ENCODE measurements at places on chromosomes 16 and 17.

GRCh38 chr17:16953347-16953746 is 18.6 kb downstream of the TNFRSF13B start:
- DNase-seq, result no peak

DNA sequence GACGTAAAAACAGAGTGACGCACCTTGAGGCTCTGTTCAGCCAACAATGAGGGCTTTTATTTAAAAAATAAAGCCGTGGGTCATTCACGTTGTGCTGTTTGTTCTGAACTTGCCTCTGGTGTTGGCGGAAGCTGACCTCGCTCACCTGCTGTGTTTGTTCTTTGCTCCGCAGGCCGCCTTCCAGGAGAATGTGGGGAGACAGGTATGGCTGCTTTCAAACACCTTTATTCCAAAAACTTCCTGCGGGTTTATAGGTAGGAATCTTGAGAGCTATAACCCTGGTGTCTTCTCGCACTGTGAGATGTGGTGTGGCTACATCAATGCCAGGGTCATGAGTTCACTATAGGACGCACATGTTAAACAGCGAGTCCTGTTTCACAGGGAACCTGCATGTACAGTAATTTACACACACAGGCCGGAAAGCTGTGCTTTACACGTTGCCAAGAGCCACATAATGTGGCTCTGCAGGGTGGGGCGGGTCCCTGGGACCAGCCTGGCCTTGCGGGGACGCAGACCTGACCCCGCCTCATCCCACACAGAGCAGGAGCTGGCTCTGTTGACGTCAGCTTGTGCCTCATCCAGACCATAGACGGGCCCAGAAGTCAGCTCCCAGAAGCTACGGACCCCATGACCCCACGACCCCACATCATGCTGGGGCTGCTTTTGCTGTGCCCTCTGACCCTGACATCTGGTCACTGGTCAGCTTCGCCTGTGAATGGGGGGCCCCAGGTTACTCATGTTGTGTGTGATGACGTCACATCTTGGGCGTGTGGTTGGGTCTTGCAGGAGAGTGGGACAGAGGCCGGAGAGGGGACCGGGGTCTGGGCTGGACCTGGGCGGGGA is 49.9 kb upstream of the ZNF750 start:
- DNase-seq, result no peak

DNA sequence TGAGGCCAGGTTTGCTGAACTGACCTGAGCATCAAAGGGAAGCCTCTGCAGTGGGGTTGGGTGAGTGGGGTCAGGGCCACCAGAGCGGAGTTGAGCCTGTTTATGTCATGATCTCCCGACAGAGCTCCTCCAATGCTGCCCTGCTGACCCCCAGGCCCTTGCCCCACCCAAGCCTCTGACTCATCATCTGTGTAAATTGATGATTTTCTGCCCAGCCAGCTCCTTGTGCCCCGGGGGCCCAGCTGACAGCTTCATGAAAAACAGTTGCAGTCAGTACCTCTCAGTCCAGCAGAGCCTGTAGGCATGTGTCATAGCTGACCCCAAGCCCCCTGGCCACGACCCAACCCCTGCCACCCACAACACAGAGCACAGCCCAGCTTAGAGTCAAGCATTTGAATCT is 134.9 kb downstream of the CCT6B start:
- DNase-seq, result no peak

DNA sequence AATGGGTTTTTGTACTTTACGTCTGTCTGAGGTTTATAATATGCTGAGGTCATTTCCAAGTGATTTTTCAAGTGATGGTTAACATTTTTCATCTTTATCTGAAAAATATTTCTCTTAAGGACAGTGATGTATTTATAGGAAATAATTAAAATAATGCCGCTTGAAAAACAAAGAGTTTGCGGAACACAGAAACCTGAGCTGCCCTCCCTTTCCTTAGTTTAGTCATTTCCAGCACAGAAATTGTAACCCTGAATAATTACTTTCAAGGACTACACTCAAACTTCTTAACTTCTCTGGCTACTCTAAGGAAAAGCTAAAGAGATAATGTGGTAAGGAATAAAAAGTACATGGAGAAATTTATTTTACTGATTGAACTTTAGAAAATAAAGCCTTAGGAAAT is 54.6 kb downstream of the MRTFB start:
- no peak for DNase-seq

DNA sequence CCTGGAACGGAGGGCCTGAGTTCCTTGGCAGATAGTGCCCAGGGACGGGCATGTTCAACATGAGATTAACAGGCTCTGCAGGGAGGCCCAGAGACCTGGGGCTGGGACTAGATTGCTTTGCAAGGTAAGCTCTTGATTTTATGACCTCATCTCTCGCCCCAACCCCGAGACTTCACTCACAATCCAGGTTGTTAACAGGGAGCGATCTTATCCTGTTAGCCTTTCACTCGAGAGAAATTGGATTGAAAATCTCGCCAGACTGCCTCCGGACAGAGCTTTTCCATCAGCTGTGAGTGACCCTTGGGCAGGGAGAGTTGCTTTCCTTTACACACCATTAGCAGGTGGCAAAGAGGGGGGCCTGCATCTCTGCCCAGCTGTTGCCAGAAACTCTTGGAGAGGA is 521.7 kb upstream of the EEF2KMT start:
- DNase-seq, result no peak

DNA sequence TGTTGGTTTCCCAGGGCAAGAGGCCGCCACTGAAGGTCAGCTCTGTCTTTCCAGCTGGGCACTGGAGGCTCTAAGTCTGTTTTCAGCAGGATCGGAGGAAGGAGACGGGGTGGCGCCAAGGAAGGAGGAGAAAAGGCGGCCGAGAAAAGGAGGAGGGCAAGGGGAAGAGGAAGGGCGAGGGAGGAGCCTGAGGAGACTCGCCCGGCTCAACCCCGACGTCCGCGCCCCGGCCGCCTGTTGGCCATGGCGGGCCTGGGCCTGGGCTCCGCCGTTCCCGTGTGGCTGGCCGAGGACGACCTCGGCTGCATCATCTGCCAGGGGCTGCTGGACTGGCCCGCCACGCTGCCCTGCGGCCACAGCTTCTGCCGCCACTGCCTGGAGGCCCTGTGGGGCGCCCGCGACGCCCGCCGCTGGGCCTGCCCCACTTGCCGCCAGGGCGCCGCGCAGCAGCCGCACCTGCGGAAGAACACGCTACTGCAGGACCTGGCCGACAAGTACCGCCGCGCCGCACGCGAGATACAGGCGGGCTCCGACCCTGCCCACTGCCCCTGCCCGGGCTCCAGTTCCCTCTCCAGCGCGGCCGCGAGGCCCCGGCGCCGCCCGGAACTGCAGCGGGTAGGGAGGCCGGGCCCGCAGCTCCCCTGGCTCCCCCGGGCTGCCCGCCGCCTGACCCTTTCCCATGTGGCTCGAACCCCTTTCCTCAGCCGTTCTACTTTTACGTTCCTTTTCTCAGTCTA is at the start of gene RNF135:
RNF135 (plus strand) TSS at position 209 of the 737 bp plus-strand sequence; CDS start at position 244, 35 bp downstream.
- peak; percentile 73 for DNase-seq

DNA sequence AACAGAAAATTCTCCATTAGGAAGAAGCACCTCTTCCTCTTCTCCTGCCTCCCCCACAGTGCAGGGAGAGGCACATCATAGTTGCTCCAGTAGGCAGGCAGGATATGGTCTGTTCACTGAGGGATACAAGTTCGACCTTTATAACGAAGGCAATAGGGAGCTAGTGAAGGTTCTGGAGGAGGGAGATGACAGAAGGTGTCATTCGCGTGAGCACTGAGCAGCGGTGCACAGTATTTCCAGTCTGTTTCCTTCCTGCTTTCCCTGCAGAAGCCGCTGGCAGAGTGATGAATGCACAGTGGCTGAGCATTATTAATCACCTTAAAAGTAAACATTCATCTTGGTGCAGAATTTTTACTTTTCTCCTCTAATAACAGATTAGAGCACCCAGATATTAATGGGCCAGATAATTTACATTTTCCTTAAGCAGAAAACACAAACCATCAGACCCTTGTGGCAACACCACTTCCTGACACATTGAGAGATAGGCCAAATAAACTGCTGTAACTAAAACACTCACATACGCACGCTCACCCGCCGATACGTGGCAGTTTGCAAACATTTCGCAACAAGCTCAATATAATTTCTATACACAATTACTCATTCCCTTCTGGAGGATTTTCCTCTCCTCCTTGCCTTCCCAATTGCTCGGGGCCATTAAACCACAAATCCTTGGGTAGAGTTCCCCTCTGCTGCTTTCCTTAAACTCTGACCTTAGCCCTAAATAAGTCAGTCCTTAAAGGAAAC is 69.5 kb downstream of the AIPL1 start:
- no peak for DNase-seq

DNA sequence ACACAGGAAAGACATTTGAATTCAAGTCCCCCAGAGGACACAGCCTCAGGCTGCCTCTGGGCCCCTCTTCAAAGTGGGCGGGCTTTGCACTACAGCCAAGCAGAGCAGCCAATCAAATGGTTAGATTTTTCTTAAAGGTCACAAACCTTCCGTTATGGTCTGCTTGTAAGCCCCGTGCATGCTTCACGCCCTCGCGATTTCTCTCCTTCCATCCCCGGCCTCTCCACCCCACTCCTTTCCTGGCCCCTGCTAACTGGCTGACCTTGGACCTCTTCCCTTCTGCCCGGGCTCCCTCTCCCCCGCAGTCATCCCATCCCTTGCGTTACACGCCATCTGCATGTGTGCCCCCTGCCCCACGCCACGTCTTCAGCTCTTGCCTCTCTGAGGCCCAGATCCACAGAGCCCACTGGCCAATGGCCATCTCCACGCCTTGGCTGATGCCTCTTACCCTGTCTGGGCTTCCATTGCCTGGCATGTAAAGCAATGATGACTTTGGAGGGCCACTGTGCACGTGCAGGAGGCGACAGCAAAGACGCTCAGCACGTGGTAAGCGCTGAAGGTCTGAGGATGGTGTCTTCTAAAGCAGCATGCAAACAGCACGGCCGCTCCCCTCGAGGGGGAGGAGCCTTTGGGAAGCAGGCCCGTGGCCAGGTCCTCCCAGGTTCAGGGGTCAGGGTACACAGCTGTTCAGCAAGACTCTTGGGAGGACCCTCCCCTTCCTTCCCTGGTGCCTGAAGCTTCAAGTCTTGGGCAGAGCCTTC is 86.8 kb downstream of the ZDHHC7 start:
- DNase-seq, result no peak

DNA sequence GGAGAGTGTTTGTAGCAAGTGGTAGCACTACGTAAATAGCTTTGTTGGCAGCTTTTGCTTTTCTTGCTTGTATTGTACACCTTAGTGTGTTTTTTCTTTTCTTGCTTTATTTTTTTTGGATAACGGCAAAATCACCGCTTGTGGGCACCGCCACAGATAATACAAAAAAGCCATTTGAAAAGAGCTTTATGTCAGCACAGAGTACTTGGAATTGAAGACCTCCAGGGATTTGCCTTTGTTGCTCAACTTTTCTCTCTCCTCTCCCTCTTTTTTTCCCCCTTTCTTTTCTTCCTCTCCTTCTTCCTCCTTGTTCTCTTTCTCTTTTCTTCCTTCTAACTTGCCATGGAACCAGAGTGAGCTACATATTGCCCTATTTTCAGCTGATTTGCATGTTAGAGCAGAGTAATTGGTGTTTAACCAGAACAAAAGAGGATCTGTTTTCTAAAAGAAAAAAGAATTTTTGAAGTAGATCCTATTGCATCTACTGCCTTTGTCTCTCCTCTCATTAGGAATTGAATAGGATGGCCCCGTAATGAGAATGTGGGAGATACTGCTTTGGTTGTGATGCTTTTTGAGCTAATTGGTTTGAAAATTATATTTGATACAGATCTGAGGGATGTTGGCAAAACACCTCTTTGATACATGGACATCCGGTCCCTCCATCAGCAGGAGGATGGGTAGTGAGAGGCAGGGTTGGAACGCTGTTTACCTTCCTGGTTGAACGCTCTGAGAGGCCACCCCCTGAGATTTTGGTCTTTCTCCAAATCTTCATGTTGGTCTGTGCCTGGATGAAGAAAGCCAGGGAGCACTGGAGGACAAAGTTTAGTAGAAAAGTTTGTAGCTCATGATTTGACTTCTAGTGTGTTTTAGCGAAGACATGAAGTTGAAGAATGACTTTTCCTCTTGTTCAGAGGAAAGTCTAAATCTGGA is 85.6 kb downstream of the MSI2 start:
- no peak for DNase-seq

GRCh38 chr17:11240841-11241610 is at the start of gene SHISA6:
Gene SHISA6 (plus strand): TSS chr17:11241213.
- DNase-seq, result no peak

DNA sequence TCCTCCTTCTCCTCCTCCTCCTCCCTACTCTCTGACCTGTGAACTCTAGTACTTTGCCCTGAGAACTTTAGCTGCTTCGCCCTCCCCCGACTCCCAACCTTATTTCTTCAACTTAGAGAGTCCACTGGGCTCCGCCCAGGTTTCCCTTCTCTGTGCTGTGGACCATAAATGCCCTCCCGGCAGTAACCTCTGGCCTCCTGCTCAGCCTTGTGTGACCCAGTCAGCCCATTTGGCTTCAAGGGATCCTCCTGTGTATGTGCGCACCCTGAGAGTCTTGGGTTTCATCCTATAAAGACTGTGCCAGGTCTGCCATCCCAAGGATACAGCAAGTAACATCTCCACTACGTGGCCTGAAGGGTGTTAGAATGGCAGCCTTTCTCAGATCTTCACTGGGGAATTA is 275.6 kb upstream of the C16orf82 start:
- DNase-seq, result no peak

DNA sequence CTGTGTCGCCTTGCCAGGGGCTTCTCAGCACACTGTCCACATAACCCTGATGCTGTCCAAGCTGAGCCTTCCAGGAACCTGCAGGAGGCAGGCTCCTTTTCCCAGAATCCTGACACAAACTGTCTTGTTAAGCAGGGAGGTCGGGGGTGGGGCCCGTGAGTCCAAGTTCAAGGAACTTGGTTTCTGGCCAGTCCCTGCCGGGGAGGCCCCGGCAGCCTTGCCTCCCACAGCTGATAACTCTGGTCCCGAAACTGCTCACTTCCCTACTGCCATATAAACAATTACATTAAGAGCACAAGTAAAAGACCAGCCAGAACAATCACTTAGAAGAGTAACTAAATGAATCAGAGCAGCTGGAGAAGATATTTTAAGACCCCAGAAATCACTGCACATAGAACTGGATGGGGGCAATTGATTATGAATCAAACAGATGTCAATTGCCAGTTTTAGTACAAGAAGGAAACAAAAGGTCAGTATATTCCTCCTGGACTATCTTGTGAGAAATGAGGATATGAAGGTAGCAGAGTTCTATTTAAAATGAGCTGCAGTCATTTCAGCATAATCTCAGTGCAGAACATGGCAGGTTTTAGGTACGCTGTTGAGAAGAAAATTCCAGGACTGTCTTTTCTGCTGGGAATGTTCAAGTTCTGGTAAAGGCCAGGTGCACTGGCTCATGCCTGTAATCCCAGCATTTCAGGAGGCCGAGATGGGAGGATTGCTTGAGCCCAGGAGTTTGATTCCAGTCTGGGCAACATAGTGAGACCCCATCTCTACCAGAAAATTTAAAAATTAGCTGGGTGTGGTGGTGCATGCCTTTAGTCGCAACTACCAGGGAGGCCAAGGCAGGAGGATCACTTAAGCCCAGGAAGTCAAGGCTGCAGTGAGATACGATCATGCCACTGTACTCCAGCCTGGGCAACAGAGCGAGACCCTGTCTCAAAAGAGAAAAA is 169.8 kb downstream of the PITPNC1 start:
- peak; percentile 39 for DNase-seq
